ENCODE measurements at places on chromosomes 11 and 22.
A peak's percentile ranks its signal among the peaks of the same experiment; 100 is the strongest.

DNA sequence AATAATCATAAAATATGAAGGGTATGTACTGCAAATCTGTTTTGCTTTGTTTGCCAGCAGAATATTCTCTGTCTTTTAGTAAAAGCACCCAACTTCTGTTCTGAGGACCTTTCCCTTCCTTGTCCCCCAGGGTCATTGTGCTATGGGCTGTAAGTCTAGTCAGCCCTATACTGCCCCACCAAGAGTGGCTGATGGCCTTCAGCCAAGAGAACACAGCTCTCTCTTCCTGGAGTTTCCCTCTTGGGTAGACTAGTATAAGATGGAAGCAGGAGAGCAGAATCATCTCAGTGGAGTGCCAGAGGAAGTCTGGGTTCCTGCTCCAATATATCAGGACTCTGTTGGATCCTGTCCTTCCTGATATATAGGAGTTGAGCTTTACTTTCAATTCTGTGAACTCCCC, 29.0 kb downstream of the MMP13 start:
- no peak for DNase-seq

DNA sequence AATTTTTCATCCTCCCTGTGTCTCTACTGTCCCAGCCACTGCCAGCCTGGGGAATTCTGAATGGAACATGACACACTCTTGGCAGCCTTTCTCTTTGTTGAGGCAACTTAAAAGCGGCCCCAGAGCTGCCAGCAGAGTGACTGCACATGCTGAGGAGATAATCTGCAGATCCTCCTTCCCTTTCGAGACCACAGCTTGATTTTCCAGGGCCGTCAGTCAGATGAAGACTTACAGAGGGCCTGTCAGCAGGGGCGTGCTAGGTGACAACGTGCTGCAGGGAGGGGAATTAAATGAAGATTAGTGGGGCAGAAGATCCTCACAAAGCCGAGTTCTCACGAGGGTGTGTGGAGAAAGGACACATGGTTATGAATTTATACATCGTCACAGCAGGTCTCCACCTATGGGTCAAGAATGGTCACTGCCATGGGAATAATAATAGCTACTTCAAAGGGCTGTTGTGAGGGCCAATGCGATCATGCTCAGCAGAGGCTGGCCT, 193.5 kb upstream of the PITPNB start:
- DNase-seq, result peak; percentile 61

DNA sequence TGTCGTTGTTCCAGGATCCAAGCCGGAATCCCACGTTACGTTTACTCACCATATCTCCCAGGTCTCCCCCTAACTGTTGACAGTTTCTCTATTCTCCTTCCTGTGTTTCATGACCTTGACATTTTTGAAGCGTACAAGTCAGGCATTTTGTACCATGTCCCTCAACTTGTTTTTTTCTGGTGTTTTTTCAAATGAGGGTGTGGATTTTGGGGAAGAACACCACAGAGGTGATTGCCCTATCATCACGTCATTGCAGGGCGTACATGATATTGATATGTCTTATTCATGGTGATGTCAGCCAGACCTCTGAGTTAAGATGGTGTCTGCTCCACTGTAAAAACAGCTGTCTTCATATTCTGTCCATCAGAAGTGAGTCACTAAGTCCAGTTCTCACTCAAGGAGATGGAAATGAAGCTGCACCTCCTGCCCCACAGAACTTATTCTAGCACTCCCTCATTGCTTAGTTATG, 28.3 kb upstream of the SOX10 start:
- DNase-seq, result no peak

GRCh38 chr11:1471736-1472135, 14.8 kb downstream of the MOB2 start:
- DNase-seq, result no peak

- DNase-seq, result peak; percentile 65
Measured at GRCh38 chr11:60905551-60906113, 753 bp downstream of the PRPF19 start.

DNA sequence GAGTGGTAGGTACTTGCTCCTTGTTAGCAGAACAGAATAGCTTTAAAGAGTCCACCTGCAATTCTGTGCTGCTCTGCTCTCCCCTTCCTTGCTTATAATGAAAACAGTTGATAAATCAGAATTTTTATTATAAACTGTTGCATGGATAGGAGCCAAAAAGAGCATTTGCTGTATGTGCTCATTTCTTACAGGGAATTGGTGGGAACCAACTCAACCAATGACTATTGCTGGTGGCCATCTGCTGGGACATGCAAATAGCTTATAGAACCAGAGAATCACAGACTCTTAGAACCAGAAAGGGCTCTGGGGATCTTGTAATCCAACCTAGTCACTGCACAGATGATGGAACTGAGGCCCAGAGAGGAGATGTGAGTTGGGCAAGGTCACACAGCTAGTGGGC, 43.1 kb upstream of the NECTIN1 start:
- no peak for DNase-seq

DNA sequence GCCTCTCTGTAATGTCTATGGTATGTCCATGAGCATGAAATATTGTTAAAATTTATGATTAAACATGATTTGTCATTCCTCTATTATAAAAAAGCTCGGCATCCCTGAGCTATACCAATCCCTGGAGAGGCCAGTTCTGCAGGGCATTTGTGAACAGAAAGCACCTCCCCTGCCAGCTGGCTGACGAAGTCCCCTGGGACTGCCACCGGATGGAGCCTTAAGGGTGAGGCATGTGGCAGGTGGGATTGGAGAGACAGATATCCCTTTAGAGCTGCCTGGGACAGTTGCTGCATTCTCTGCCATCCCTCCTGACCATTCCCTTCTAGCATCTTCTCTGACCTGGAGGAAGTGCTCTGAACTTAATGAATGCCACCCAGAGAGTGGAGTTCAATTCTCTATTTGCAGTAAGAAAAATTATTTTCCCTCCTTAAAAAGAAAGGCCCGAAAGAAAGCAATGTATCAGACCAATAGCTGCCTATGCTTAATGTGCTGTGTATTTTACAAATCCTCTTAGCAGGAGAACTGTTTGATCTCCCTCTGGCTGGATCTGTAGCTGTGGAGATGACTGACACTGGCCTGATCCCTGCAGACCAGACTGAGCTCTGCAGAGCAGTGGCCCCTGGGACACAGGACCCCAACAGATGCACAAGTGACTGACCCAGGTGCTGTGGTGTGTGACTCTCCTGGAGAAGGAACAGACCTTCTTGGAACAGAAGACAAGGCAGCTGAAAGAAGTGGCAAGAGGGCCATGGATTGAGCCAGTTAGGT, 219.0 kb upstream of the NAV2 start:
- no peak for DNase-seq

GRCh38 chr11:27438595-27438981, 34.0 kb downstream of the LGR4 start:
- DNase-seq, result no peak

GRCh38 chr11:31826536-31827438, 15.7 kb upstream of the PAX6 start:
- DNase-seq, result no peak

- no peak for DNase-seq
Measured at GRCh38 chr11:133501643-133502539, 30.4 kb downstream of the OPCML start.

GRCh38 chr11:28773606-28774005, 665.4 kb downstream of the METTL15 start:
- DNase-seq, result no peak

Data from fibroblast of skin of right biceps (primary cell).